ENCODE measurements at places on chromosomes 1 and 21.
A peak's percentile ranks its signal among the peaks of the same experiment; 100 is the strongest.

DNA sequence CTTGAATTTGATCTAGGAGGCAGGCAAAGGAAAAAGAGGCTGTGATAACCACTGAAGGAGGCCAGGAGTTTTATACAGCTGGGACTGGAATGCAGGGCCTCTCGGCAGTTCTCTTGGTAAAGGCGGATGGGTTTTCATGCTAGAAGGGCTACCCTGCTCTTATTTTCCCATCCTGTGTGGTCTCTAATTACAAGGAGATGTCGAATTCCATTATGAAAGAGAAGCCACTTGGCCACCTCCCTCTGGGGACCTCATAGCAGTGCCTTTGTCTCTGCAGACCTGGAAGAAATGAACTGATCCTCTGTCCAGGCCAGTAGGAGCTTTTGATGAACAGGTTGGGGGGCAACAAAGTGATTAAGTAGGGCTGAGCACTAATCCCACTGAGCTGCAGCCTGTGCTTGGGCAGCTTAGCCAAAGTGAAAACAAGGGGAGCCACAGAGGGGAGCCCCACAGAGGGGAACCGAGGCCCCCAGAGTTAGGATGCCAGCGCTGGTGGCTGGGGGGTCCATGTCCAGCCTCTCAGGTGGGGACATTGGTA lies 42.2 kb upstream of the BCAR3 start:
- no peak for DNase-seq

- no peak for DNase-seq
Measured at GRCh38 chr1:76444773-76445172, 370.2 kb downstream of the ST6GALNAC3 start.

DNA sequence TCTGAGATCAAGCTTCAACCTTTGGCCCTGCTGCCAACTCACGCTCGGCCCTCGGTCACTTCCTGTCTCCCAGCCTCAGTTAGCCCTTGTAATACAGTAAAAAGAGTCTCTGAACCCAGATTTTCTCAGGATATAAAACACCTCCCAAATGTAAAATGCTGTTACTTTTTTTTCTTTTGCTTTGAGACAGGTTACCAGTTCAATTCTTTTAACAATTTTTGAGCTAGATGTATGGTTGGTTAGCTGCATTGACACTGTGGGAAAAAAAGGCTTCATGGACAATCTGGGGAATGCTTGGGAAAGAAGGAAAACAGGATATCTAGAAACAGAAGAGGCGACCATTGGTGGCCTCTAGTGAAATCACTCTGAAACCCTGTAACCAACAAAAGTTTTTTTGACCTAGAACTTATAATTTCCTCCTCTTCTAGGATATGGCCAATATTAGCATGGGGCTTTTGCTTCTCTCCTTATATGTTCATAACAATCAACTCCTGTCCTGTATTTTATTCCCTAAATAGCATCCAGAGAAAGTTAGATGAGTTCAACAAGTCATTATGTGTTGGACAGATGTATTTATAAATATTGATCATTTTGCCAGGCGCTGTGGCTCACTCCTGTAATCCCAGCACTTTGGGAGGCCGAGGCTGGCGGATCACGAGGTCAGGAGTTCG lies 1.3 kb downstream of the CMPK1 start:
- DNase-seq, result no peak

GRCh38 chr1:201883786-201884185 lies 4.9 kb upstream of the SHISA4 start:
- DNase-seq, result peak; percentile 41

DNA sequence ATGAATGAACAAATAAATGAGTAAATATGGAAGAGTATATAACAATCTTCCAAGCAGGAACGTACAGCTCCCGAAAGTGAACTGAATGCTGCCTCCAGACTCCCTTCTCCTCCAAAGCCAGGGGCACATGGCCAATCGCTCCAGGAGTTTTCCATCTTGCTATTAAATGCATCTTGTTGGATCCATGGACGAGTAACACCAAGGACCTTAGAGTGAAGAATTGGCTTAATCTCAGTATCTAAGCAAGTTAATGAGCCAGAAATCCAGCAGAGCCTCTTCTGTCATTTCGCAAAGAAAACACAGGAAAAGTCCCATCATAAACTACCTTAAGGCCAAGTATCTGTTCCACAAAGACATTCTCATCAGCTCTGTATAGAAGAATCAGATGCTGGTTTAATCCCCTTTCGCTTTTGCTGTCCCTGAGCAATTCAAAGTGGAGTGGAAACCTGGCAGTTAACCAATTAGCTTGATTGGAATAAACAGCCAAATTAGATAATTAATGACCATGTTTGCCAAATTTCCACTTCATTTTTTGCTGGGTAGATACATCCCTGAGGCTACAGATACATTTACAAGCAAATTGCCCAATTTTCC lies 116.0 kb downstream of the MIS18A start:
- DNase-seq, result no peak

DNA sequence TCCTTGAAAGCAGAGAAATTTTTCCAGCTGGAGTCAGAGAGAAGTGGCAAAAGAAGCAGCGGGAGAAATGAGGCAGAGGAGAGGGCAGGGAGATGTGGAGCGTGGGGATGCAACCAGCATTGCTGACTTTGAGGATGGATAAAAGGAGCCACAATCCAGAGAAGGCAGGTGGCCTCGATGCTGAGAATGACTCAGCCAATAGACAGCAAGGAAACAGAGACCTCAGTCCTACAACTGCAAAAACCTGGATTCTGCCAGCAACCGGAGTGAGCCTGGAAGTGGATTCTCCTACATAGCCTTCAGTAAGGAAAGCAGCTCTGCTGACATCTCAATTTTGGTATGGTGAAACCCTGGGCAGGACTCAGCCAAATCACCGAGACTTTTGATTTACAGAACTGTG lies 128.9 kb upstream of the ATP1B1 start:
- DNase-seq, result no peak

DNA sequence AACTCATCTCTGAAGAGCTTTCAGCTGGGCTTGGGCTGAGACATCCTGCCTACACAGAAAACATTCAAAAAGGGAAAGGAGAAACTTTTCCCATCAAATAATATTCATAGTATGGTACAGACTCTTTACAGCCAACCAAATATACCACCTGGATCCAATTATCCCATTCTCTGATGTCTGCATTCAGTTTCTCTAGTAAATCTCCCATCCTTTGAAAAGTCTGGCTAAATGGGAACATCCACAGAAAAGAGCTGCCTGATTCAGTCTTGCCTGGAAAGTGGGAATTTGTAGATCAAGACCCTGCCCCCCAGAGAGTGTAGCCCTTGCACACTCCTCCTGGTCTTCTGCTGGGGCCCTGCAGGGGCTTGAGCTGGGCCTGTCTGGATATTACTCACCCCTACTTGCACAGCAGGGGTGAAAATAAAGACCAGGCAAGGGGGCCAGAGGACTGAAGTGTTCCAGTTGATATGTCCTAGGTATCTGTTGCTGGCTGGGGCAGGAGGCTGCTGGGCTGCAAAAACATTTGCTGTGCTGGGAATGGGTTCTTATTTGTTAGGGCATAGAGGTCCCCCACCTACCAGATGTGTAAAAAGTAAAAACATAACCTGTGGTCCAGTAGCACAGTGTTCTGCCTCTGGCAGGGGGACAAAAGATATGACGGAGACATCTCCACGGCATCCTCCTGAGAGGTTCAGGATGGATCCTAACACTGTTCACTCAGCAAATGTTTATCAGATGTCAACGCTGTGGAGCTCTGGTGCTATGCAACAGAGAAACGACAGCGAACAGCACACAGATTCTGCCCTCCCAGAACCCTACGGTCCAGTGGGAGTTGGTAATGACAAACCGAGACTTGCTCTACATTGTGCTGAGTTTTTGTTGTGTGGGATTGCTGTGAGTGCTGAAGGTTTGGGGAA lies 140.3 kb downstream of the PLXNA2 start:
- no peak for DNase-seq

GRCh38 chr1:62159940-62160348 lies 34.7 kb upstream of the L1TD1 start:
- no peak for DNase-seq

- DNase-seq, result no peak
Measured at GRCh38 chr1:209655411-209656231, 3.4 kb upstream of the LAMB3 start.

GRCh38 chr1:182121787-182122186 lies 60.3 kb upstream of the ZNF648 start:
- no peak for DNase-seq

DNA sequence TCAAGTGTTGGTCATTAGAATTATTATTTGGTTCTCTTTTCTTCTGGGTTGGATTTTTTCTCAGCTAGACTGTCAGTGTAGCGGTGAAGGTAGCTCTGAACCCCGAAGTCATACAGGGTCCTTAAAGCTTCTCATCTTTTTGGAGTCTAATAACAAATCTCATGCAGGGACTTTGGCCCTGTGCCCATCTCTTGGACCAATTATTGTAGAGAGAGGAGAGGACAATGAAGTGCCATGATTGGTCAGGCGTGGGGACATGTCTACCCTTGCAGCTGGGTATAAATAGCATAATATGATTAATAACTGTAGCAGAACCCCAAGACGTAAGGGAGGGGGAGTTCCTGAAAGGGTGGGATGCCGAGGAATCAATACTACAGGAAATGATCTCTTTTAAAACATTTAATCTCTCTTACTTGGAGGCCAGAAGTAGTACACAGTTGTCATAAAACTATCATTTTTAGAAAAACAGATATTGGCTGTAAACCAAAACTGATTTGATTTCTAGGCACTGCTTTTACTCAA lies 8.8 kb downstream of the MAGI3 start:
- no peak for DNase-seq

DNA sequence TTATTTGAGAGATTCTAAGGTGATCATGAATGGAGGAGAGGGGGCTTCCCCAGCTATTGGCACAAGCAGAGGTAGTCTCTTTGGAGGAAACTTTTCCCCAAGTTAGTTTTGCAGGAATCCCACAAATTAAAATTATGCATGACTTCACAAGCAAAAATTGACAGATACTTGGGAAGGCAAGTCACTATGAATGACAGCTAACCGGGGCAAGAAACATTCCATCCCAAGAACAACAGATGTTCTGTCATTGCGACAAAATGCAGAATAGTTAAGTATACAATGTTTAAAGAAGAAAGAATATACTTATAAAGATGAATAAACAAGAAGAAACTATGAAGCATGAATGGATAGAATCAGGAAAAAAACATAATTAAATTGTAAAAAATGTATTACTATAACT lies 27.1 kb upstream of the SIM2 start:
- no peak for DNase-seq

GRCh38 chr1:68377098-68377497 lies 72.7 kb downstream of the RPE65 start:
- DNase-seq, result no peak

- DNase-seq, result no peak
Measured at GRCh38 chr1:117136749-117137148, 15.2 kb upstream of the TRIM45 start.

DNA sequence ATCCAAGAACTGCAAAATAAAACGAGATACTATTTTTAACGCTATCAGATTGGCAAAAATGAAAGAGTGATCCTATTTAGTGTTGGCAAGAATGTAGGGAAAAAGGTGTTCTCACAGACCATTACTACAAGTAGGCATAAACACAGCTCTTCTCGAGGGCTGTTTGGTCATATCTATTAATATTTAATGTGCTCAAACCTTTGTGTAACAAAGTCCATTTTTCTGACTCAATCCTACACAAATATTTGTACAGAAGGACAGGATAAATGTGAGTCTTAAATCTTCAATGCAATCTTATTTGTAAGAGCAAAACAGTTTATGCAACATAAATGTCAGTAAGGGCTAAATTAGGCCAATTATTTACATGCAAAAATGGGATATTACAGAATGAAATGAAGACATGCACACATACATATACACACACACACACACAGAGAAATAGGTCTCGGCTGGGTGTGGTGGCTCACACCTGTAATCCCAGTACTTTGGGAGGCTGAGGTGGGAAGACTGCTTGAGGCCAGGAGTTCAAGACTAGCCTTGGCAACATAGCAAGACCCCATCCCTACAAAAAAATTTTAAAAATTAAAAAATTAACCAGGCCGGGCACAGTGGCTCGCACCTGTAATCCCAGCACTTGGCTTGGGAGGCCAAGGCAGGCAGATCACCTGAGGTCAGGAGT lies 17.7 kb downstream of the DHCR24 start:
- no peak for DNase-seq

GRCh38 chr21:34881839-34882371 lies 167.2 kb downstream of the RUNX1 start:
- no peak for DNase-seq

- DNase-seq, result no peak
Measured at GRCh38 chr21:33943293-33943692, 27.7 kb upstream of the ATP5PO start.

DNA sequence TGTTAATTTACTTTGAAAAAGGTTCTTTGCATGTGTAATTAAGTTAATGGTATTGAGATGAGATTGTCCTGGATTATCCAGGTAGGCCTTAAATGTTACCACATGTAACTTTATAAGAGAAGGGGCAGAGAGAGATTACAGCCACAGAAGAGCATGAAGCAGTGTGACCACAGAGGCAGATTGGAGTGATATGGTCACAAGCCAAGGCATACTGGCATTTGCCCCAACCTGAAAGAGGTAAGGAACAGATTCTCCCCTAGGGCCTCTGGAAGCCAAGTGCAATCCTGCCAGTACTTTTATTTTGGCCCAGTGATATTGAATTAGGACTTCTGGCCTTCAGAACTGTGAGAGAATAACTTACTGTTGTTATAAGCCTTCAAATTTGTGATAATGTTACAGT lies 23.0 kb downstream of the RNF2 start:
- DNase-seq, result no peak

- DNase-seq, result peak; percentile 27
Measured at GRCh38 chr1:27391511-27392095, 819 bp upstream of the GPR3 start.

- no peak for DNase-seq
Measured at GRCh38 chr1:18237371-18237770, 129.8 kb downstream of the IGSF21 start.

DNA sequence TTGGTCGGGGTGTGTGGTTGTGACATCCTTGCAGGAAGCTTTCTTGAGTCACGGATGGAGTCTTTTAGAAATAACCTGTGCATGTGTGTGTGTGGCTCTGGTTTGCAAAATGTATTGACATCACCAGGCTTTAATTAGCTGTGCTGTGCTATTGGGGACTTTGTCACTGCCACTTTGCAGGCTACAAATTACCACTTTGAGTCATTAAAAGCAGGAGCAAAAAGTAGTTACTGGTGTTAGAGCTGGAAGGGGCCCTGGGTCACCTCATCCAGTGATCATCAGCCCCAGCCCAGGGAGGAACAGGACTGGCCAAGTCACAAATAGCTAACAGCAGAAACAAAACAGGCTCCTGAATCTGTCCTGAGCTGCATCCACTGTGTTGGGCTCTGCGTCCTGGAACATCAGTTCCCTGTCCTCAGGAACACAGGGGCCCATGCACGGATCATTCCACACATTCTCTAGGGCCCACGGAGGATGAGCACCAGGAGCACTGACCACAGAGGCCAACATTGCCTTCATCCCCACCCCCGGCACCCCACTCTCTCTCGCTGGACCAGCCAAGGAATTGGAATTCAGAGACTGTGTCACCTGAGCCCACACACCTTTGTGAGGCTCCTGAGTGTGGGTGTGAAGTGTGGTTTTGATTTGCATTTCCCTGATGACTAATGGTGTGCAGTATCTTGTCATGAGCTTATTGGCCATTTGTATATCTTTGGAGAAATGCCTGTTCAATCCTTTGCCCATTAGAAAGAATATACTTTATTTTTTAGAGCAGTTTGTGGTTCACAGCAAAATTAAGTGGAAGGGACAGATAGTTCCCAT lies 280.1 kb upstream of the C1orf174 start:
- DNase-seq, result no peak

All from activated CD4-positive, alpha-beta T cell treated with anti-CD3 and anti-CD28 coated beads, Interleukin-2, Interleukin-6, amounts not matched to agents 100 ng/mL and 50 ng/mL, durations not matched to agents 16 hours and 8 hours (primary cell).